ENCODE measurements at places on chromosomes 4 and X.

DNA sequence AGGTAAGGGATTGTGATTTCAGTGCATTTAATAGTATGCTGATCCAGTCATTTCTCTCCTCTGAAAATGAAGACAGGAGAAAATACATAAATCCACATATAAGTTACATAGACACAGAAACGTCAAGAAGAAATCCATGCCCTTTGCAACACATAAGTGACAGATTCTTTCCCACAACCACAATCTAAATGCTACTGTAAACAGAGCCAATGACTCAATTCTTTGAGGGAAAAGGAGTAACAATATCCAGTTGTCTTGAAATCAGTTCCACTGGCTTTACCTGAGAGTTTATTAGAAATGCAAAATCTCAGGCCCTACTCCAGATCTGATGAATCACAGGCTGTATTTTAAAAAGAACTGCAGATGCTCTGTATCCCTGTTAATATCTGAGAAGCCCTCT lies 66.4 kb downstream of the ARAP2 start:
- DNase-seq = no peak

DNA sequence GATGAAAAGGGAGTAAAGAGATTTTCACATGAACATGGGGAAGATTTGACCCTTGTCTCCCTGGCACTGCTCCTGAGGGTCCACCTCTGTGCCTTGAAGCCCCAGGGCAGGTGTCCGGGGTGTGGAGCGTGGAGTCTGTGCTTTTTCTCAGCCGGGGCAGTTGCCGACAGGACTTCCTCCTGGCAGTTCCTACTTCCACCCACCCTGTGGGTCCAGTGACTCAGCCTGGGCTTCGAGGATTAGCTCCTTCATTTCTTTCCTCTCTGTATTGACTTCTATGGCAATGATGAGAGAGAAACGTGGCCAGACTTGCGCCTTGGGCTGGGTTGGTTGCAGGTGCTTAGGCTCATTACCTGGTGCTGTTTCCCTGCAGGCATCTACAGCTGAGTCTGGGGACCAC lies 35.9 kb upstream of the CLCN4 start:
- no peak for DNase-seq

DNA sequence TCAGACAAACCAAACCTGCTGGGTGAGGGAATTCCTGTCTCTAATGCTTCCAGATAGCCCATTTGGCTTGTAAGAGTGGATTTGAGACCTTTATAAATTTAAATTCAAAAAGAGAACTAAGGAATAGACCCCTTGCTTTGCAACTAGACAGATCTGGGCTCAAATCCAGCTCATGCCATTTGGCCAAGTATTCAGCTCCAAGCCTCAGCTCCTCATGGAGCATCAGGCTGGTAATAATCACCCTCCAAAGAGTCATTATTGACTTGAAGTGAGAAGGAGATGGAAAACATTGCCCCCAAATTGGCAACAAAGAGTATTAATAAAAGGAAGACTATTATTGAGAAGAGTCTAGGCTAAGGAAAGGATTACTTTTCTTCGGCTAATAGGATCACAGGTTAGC lies 134.7 kb downstream of the PDE5A start:
- DNase-seq = no peak

- DNase-seq = no peak
Measured at GRCh38 chrX:107541244-107541643, 87.1 kb upstream of the PRPS1 start.

Data from stimulated activated CD4-positive, alpha-beta T cell treated with anti-CD3 and anti-CD28 coated beads, Interleukin-1b, Interleukin-23, amount 100 ng/mL, for 1 hour (primary cell).